Panc1 (cell line): ENCODE measurements at places on chromosomes 4 and X. TPM values are rescaled to one million over a fixed set of nuclear protein-coding genes. Genes with fewer than 3 reads are reported as not detected.

Gene CT45A1
- not detected for total RNA-seq

Gene SPATA4
- total RNA-seq, result not detected

Gene PRRG1
- total RNA-seq, result 8.6 TPM

Gene CNKSR2
- total RNA-seq, result not detected

Gene MMAA
- total RNA-seq, result 2.2 TPM

Gene PPP2R2C
- 26.7 TPM for total RNA-seq

Gene HERC3
- total RNA-seq, result 1.1 TPM

Gene INTU
- total RNA-seq, result 3.7 TPM

Gene PGAM4
- total RNA-seq, result not detected
